ENCODE measurements at places on chromosomes 1 and 21.
A peak's percentile ranks its signal among the peaks of the same experiment; 100 is the strongest.

DNA sequence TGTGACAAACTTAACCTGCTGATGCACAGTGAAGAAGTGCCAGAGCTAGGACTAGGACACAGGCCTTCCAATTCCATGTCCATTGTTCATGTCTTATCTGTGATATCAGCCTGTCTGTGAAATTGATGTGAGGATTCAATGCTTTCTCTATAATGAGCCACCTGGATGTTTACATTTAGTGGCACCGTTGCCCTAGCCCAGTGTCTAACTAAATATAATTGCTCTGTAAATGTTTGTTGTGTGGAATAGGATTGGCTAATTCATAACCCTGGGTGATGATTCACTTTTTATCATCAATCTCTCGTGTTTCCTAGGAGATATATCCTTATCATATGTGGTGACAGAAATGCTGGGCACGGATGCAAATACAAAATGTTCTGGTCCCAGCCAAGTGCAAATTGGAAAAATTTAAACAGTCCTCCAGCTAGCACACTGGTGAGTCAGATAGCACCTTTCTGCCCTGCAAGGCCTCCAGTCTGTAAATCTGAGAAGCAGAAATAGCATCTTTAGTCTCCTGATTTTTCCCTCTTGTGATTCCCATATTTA, 46.9 kb upstream of the GNG12 start:
- no peak for DNase-seq

DNA sequence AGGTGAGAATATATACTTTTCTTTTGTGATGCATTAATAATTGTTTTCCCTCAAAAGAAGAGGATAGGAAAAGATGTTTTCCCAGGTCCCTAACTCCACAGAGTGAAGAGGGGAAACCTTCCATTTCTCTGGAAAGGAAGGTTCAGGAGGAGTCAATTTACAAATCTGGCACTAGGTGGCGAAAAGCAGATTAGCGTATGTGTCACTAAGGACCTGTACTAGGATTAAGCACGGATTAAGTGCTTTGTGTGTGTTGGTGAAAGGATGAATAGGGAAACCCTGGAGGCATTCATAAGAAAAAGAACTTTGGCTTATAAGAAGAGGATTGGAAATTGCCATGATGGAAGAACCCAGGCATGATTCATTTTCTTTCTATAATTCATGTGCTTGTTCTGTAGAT, 410.1 kb upstream of the PLXNA2 start:
- DNase-seq: no peak

GRCh38 chr21:34037009-34037795, 36.2 kb upstream of the MRPS6 start:
- peak; percentile 26 for DNase-seq

- no peak for DNase-seq
These were observed 80.9 kb downstream of the UCHL5 start for GRCh38 chr1:192978195-192978710.

GRCh38 chr1:55071477-55071876, 32.1 kb downstream of the PCSK9 start:
- peak; percentile 40 for DNase-seq

- DNase-seq: no peak
These were observed 174.3 kb upstream of the LMO4 start for GRCh38 chr1:87154384-87154783.

All from left kidney (tissue), 8 donors.